ENCODE measurements at places on chromosomes 5 and 9.

DNA sequence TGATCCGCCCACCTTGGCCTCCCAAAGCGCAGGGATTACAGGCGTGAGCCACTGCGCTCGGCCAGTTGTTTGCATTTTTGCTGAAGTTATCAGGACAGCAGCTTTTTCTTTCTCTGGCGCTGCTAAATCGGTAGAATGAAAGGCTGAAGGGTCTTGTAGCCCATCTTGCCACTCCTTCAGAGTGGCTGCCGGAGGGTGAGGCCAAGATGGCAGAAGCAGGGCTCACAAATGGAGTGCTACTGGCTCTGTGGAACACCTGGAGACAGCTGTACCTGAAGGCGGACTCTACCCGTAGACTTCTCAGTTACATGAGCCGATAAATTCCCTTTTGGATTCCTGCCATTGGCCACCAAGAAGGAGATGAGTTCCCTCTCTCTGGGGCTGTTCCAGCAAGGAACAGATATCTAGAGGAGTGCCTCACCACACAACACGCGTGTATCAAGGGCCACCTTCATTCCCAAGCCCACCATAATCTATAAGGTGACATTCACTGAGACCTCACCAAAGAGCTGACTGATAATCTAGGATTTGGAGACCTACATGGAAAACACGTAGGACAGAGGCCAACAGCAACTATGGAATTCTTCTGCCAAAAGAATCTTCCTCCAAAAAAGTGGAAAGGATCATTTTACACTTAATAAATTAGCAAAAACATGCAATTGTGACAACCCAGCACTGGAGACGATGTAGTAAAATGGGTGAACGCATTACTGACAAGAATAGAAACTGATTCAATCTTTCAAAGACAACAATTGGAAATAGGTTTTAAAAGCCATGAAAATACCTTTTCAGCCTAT, 21.8 kb downstream of the STK10 start:
- no peak for DNase-seq

DNA sequence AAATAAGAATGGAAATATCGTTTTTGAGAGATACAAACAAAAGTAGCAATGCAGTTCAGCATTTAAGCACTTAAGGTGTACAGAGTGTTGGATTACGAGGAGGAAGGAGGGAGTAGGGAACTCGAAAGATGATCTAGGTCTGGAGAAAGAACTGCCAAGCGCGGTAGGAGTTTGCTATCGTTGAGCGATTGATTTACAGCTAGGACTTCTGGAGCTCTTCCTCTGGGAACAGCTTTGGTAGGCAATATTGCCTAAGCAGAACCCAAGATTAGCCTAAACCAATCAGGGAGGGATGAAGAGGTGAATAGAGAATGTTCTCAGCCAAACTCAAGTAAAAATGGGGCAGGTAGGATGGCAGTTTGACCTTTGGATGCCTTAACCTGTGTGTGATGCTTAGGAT, 965 bp downstream of the CLTA start:
- no peak for DNase-seq

DNA sequence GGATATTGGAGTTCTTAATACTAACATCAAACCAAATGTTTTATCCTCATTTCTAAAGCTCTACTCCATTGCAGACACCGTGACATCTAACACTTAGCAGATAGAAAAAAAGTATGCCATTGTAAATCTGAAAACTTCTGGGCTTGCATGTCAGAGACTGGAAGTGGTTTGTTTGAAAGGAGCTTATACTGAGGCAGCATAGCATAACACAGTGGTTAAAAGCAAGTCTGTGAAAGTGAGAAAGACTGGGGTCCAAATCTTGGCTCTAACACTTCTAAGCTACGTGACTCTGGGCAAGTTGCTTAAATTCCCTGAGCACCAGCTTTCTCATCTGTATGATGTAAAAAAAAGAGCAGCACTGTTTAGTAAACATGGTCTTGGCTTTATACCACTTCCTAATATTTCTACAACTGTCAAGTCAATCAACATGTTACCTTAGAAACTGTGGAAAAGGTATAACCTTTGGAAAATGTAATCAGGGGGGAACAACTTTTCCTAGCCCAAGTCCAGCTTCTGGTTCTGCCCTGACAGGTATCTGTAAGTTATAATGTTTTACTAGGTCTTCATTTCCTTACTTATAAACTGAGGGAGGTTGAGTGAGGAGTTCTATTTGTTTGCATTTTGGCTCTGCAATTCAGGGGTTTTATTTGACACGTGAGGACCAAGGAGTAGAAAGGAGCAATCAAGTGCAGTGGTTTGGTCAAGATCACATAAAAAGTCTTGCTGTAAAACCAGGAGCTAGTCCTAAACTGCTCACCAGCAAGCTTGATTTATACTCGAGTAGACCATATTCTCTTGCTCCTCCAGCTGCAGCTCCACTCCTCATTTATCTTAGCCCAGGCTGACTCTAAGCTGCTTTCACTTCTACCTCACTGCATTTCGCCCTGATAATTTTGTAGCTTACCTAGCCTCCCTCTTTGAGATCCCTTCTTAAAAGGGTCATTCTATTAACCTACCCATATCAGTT, 541.0 kb downstream of the RAB3C start:
- DNase-seq = no peak

DNA sequence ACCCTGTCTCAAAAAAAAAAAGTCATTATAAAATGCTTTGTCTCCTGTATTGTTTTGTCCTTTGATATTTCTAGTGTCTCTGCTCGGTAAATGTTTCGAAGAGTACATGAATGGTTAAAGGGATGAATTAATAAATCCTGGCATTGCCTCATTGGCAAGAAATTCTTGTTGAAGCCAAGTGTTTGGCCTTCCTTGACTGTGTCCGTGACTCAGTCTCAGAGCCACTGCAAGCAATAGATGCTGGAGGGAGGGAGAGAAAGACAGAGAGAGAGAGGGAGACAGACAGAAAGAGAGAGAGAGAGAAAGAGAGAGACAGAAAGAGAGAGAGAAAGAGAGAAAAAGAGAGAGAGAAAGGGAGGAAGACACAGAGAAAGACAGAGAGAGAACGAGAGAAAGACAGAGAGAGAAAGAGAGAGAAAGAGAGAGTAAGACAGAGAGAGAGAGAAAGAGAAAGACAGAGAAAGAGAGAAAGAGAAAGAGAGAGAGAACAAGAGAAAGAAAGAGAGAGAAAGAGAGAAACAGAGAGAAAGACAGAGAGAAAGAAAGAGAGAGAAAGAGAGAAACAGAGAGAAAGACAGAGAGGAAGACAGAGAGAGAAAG, 72.5 kb upstream of the RXRA start:
- no peak for DNase-seq

GRCh38 chr5:68192679-68193060, 22.9 kb upstream of the PIK3R1 start:
- no peak for DNase-seq

DNA sequence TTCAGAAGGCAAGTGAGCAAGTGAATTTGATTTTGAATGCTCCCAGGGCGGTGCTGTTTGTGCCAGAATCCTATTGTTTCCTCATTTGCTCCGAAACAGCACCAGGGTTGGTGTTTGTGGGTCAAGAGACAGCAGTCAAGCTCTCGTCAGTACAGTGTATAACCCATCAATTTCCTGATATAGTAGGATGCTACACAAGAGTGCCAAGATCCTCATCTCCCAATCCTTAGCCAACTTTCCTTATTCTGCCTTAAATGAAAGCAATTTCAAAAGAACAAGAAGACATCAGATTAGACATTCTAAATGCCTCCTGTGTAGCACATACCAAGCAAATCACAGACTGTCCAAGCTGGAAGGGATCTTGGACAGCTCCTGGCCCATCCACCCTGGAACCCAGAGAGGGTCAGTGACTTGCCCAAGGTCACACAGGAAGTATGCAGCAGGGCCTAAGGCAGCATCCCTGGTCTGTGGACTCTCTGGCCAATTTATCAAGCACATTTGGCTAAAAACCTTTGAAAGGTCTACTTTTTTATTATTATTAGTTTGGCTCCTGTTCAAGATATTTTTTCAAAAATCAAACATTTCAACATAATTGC, 4.5 kb downstream of the WHRN start:
- DNase-seq = no peak

- no peak for DNase-seq
Measured at GRCh38 chr5:132763181-132764036, 13.6 kb downstream of the SEPTIN8 start.

- no peak for DNase-seq
Measured at GRCh38 chr9:92719028-92719647, 45.5 kb downstream of the BICD2 start.

Data from suprapubic skin (tissue), 4 donors.